ENCODE measurements at places on chromosomes 2 and 18.

- DNase-seq = no peak
Observed at GRCh38 chr2:36561237-36561944, 36.6 kb downstream of the FEZ2 start.

DNA sequence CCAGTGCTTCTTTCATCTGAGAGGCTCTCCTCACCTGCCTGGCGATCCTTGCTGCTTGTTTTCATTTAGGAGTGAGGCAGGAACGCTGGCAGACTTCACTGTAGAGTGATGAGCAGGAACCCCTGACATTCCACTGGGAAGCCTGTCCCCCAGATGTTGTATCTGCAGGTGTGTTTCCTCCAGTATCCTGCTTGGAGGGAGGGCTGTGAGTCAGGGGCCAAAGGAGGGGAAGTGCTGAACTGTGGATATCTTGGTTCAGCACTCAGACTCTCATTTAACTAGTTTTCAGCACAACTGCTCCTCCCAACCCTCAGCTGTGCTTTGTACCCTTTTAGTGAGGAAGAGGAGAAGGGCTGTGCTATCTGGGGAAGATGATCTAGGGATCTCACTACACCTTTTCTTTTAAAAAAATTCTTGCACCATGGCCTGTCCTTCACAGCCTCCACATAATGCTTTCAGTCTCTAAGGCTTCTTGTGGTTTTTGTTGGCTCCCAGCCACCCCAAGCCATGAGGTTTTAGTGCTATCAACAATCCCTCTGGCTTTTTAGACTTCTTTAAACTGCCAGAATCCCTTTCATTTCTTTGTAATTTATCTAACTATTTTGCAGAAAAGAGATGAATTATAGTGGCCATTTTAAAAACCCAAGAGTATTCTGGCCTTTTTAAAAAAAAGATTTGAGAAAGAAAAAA lies 11.2 kb downstream of the ANKAR start:
- DNase-seq = no peak

DNA sequence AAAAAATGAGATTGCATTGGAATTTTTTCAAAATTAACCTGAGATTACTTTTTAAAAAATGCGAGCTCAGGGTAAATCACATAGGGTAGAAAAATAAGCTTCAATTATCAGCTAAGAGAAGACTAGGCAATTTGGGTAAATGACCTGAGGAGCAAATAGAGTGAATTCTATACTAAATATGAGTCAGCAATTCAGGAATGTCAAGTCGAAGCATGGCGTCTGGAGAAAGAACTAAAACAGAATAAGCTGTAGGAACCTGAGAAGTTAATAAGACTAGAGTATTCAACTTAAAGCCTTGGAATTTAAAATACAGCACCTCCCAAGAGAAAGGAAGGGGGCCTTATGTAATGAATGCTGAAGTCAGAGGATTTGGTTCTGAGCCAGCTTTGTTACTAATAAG lies 487.0 kb downstream of the SUCLG1 start:
- no peak for DNase-seq

GRCh38 chr18:56323673-56324072 lies 314.7 kb downstream of the TXNL1 start:
- no peak for DNase-seq

DNA sequence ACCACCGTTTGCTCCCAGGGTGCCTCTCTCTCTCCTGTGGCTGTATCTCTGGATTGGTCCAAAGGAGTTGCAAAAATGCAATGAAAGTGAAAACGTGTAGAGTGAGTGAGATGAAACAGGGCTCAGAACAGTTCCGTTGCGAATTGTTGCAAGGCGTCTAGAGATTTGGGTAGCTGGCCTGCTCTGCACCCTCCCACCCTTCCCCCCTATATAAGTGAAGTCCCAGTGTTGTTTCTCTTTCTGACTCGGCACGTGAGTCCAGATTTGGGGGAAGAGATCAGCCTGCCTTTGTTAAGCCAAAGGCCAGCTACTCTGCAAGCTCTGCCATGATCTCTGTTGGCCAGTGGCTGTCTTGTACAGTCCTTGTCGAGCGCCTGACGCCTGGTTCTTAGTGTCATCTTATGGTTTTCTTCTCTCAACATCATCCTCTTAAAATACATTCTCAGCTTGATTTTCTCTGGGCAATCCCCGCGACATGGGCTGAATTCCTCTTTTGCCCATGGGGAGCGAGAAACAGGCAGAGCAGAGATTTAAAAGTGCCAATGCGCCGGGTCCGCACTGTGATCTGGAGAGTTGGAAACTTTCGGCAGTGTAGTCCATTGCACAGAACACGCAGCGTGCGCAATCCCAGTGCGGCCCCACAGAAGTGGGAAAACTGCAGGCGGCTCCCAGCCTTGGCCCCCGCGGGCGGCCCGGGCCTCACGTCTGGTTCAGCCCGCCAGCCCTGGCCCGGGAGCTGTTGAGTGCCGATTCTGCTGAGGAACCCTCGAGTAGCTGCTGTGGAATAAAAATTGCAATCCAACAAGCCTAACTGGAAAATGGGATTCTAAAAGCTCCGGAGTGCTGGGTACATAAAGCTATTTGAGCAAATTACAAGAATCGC lies 9.3 kb downstream of the MEIS1 start:
- no peak for DNase-seq

DNA sequence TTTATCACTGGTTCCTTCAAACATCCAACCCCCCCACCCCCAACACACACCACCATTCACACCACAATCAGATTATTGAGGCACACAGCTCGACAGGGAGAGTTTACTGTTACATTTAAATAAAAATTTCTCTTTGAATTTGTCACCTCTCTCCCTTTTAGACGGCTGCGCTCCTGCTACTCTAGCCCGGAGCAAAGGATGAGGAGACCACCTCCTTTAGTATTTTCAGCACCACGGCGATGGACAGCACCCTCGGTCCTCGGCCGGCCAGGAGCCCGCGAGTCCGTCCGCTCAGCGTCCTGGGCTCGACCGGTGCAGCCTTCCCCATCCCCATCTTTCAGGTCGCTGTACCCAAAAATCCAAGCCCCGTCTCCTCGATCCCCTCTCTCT lies 892 bp downstream of the CELF4 start:
- DNase-seq = no peak

All from activated CD4-positive, alpha-beta T cell treated with anti-CD3 and anti-CD28 coated beads for 24 hours (primary cell).